ENCODE measurements at places on chromosomes 3 and 15. TPM values are rescaled to one million over a fixed set of nuclear protein-coding genes. Genes with fewer than 3 reads are reported as not detected.

- DNase-seq, result no peak
Measured at GRCh38 chr3:25812644-25813043, 22.8 kb downstream of the OXSM start.

GRCh38 chr15:76979996-76980520, 14.9 kb upstream of the PSTPIP1 start:
- DNase-seq, result no peak

The IL5RA gene
- total RNA-seq, result 2.2 TPM

DNA sequence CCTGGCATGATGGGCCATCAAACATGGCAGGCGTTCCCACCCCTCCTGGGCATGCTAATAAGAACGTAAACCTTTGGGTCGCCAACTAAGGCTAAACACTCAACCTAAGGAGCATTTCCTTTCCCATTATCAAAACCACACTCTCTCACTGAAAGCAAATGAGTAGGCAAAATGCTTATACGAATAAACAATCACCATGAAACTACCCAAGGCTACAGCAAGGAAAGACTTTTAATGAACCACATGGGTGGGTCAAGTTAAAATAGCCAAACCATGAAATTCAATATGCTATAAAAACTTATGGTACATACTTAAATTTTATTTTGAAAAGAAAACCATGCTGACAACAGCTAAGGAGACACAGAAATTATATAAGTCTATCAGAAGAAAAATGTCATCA, 180.6 kb downstream of the OSBPL10 start:
- no peak for DNase-seq

- DNase-seq, result peak; percentile 21
Measured at GRCh38 chr3:129577366-129577765, 29.1 kb downstream of the PLXND1 start.

DNA sequence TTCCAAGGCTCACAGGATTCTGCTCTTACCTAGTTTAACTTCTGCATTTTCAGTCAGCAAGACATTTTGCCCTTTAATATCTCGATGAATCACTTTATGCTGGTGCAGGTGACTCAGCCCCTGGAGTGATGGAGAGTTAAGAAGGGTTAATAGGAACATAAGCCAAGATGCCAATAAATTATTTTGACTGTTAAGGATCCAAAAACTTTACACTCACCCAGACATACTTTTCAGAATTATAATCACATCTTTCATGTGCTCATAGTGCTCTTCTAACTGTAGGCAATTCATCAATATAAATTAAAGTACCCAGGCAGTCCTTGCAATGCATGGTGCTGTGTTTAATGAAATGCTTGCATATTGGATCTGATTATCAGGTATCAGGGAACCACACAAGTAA, 164.1 kb upstream of the SLC2A2 start:
- DNase-seq, result peak; percentile 64

Data from hematopoietic multipotent progenitor cell (in vitro differentiated cells).